Activated T-helper 1 cell treated with anti-CD3 and anti-CD28 coated beads, Interleukin-2, amount 50 U/mL, for 16 hours (primary cell): ENCODE measurements at places on chromosomes 3 and 15.

GRCh38 chr3:13569641-13570390, 20.9 kb downstream of the FBLN2 start:
- no peak for DNase-seq

DNA sequence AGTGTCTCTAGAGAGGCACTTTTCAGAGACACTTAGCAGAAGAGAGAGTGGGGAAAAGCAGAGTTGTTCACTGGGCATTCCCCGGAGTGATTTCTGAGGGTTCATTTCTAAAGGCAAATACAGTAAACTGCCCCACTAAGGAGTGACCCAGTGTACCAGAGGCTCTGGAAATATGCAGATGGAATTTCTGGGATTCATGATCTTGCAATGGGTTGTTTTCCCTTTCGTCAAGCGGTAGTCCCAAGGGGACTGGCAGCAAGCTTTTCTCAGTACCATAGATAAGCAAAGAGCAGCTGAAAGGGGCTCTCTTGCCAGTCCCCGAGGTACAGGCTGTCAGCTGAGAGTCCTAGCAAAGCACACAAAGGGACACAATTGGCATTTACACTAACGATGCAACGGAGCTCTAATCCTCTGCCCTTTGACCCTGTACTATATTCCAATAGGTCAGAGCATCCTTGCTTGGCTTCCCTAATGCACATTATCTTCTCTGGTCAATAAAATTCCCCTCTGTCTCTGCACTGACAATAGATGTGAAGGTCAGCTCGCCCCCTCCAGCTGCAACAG, 155.6 kb downstream of the SEMA6D start:
- no peak for DNase-seq

DNA sequence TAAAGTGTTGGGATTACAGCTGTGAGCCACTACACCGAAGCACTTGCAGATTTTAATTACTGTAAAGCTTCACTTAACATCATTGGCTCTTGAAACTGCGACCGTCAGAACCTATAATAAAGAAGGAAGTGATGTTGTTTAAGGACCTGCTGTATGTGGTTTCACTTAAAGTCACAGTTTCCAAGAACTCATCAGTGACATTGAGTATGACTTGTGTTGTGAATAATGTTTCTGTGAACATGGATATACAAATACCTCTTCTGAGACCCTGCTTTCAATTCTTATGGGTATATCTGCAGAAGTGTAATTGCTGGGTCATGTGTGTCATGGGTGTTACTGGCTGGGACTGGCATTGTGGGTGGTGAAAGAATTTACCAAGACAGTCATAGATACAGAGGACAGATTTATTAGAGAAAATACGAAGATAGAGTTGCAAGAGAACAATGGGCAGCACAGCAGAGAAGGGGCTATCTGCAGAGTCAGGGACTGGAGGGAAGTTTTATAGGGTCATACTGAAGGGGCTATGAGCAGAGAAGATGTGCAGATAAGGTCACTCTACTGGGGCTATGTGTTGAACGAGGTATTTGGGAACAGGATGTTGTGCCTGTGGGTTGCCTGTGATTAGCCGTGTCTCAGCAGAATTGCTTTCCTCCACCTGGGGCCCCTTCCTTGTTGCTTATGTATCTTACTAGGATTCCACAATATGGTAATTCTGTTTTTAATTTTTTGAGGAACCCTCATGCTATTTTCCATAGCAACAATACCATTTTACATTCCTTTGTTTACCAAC, 4.5 kb downstream of the NDUFB5 start:
- DNase-seq, result no peak

GRCh38 chr15:39400821-39401550, 179.9 kb upstream of the THBS1 start:
- no peak for DNase-seq

GRCh38 chr3:45994419-45995235, 997 bp downstream of the FYCO1 start:
- DNase-seq, result no peak

DNA sequence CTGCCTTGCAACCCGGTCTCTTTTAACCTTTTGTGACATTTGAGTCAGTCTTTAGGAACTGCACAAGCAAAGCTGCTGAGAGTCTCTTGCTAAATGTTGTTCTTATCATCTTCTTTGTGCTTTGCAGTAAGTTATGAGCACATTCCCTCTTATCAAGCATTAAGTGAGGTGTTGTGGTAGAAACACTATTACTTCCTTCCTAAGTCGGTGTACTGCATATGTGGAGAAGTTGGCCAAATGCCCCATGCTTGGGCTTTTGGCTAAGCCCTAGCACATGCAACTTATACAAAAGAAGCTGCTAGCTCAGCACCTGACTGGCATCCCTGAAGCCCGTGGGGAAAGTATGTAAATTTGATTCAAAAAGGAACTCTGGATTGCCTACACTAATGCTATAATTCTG, 136.5 kb upstream of the RBMS3 start:
- no peak for DNase-seq
